Suppressor macrophage treated with lipopolysaccharide for 4 hours (primary cell): ENCODE measurements at places on chromosomes 3 and 15.

DNA sequence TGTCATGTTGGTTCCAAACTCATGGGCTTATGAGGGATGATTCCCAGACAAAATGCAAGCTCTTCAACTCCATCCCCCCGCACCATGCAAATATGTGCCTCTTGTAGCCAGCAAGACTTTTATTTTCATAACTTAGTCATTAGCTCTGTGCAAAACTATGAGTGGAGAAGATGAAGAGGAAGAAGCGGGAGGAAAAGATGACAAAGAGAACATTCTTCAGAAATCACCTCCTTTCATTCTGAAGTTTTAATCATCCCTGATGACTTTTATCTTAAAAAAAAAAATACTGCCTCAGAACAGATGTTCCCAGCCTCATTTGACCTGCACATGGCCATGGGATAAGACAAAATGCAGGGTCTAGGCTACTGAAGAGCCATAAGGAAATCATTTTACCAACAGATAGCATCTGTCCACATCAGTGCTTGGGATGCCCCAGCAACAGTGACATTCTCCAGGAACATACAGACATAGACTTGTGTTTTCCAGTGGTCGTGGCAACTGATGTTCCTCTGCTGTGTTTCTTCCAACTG, 145.5 kb downstream of the WNT5A start:
- DNase-seq: no peak

- DNase-seq: no peak
Observed at GRCh38 chr3:133863911-133864310, 31.8 kb downstream of the RAB6B start.

- no peak for DNase-seq
Observed at GRCh38 chr3:161875483-161875882, 378.9 kb downstream of the OTOL1 start.

DNA sequence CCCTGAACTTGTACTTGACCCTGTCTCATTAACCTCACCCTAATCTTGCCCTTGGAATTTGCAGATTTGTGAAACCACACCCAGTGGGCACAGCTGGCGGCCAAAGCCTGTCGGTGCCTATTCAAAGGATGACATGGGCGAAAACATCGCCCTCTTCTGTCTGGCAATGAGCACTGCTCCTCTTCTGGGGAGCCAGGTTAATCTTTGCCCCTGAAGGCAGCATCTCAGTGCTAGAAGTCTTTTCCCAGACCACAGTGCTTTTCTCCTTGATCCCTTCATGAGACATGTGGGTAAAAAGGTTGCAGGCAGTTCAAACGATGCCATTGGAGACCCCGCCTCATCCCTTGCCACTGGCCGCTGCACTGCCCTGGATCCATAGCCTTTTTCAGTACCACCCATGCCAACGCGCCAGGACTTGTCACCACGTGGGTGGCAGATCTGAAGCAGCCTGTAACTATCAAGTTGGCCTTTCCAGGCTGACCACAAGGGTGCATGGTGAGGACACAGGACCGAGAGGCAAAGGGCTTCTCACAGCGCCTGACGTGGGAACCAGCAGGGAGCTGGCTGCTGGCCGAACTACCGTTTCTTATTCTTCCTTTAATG, 6.5 kb upstream of the DNASE1L3 start:
- DNase-seq: peak; percentile 94

DNA sequence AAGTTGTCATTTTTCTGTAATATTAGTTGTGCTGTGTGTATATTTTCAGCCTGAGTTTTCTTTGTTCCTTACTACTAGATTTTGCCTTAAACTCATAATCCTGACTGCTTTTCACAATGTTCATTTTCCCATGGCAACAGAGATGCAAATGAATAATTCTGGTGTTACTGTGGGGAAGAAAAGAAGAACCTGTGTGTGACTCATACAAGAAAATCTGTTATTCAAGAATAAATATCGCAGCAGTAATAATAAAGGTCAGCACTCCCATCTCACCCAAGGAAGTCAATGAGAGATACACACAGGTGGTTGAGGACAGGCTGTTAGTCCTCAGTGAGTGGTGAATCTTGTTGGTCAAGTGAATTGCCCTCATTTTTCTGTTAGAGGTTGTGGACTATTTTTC, 656.6 kb upstream of the NAALADL2 start:
- no peak for DNase-seq
